ENCODE measurements at places on chromosomes 13 and 19. TPM values are rescaled to one million over a fixed set of nuclear protein-coding genes. Genes with fewer than 3 reads are reported as not detected.

DNA sequence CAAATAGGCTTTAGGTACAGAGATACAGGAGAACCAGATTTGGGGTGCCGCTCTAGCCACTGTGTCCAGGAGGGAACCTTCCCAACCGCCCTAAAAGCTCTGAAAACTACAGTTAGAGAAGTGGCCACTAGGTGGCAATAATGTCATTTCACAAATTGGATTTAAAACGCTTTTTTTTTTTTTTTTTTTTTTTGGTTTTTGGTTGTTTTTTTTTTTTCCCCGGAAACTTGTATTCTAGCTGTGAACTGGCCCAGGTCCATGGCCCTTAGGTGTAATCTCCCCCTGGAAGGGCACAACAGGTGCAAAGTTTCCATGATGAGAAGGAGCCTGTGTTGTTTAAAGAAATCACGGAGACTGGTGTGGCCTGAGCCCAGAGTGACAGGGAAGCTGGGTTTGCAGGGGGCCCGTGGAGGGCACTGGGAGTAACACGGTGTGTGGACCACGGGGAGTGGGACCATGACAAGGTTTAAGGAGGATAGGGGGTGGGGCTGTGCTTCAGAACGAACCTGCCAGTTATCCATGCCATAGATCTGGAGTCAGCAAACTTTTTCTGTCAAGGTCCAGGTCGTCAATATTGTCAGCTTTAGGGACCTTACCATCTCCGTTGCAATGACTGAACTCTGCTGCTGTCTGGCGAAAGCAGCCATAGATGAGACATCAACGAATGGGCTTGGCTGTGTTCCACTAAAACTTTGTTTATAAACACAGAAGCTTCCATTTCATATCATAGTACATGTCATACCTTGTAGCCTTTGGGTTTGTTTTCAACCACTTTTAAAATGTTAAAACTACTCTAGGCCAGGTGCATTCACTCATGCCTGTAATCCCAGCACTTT, 10.1 kb downstream of the OR1I1 start:
- peak; percentile 72 for DNase-seq

Gene HTR2A
- polyA plus RNA-seq = not detected

GRCh38 chr13:30477346-30478195, 11.8 kb upstream of the HMGB1 start:
- DNase-seq = peak; percentile 38

DNA sequence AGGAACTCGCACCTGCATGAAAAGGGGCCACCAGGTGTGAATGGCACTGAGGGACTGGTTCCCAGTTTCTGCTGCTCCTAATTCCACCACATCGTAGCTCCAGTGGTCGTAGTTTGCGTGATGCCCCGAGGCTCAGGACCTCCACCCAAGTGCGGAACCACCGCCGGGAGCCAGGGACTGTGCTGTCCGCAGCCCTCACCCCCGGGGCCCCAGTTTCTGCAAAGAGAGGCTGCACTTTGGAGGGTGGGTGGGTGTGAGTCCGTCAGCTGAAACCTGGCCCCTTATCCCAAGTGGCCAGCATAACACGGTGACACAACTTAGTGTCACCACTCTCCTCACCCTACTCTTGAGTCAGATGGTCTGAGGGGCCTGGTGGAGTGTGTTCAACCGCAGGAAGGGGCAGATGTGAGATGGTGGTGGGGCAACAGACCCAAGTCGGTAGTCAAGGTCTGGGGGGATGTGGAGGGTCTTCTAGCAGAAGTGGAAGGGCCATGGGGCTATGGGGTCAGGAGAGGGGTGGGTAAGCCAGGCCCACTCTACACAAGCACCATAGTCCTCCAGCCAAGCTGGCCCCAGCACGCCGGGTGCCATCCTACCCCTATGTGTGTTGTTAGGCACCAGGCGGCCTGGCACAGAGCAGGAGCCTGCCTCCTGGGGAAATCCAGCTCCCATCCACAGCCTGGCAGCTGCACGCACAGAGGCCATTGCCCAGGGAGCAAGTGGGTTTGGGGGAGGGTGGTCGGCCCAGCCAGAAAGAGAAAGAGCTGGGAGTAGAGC, 1301.6 kb downstream of the UQCRFS1 start:
- DNase-seq = no peak

Gene NBEA
- polyA plus RNA-seq = 0.08 TPM

Gene ZNF470
- 0.31 TPM for polyA plus RNA-seq

DNA sequence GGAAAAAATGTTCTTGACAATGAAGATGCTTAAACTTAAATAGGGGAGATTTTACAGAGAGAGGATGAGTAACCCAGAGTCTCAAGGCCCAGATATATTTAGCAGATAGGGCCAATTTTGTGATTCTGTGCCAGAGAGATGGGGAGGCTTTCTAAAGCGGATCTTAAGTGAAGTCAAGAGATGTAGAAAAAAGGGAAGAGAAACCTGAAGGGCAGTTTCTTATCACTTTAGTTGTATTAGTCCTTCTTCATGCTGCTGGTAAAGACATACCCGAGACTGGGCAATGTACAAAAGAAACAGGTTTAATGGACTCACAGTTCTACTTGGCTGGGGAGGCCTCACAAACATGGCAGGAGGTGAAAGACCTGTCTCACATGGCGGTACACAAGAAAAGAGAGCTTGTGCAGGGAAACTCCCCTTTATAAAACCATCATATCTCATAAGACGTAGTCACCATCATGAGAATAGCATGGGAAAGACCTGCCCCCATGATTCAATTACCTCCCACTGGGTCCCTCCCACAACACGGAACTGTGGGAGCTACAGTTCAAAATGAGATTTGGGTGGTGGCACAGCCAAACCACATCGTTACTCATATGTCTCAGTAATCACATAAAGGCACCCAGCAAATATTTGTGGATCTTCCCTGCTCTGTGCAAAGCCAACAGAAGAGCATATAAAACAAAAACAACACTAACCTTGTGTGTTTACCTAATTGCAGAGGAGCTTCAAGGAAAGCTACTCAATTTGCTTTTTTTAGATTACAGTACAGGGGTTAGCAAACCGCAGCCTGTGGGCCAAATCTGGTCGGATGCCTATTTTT, 102.6 kb upstream of the MYCBP2 start:
- peak; percentile 27 for DNase-seq

- no peak for DNase-seq
These were observed 266.3 kb downstream of the LMO7 start for GRCh38 chr13:75902166-75903104.

GRCh38 chr13:41040584-41041334, 20.6 kb upstream of the WBP4 start:
- DNase-seq = no peak

GRCh38 chr13:33261387-33262061, 24.0 kb downstream of the STARD13 start:
- DNase-seq = no peak

Gene LGALS7
- not detected for polyA plus RNA-seq

Gene ZIK1
- polyA plus RNA-seq = 0.67 TPM
